DMS53 (cell line): ENCODE measurements at places on chromosomes 4 and X.

DNA sequence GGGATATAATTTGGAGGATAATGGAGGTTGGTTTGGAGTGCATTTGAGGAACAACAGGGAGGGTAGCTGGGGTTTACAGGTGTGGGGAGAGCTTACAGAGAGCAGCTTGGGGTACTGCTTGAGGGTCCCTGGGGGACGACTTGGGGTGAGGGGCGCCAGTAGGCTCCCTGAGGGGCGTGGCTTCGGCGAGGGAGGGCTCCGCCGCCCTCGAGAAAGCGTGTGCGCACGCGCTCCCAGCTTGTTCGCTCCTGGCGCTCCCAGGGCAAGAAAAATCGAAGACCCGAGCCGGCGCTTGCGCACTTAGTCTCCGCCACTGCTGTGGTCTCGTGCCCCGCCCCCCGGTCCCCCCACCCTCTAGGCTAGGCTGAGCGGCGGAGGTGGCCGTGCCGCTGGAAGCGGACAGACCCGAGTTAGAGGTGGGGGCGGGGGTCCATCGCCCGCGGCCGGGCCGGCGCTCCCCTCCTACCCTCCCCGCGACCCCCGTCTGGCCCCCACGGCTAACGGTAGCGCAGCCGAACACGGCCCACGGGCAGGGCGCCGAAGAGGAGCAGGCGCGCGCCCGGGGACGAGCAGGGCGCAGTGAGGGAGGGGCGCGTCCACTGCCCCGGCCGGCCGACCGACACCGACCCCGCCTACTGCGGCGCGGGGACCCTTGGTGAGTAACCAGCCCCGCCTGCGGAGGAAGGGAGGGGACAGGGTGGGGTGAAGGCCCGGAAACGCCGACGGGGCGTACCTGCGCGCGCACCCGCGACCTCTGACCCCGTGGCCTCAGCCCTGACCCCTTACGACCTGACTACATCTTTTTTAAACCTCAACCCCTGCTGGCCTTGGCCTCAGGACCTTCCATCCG is 5.4 kb upstream of the CCDC120 start:
- peak; percentile 79 for DNase-seq

DNA sequence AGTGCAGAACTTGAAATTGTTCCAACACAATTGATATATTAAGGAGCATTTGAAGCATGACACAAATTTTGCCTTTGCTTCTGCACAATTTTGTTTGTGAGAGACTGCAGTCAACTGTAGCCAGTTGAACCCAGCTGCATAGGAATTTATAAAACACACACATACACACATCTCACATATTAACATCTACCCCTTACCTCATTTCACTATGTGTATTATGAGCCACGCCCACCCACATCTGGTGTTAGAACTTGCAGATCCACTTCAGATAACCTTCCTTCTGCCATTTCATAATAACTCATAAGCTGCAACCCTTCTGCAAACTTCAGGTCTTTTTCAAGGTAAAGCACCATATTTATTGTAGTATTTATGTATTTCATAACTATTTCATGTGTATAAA is 188.1 kb upstream of the WDFY3 start:
- peak; percentile 8 for DNase-seq

DNA sequence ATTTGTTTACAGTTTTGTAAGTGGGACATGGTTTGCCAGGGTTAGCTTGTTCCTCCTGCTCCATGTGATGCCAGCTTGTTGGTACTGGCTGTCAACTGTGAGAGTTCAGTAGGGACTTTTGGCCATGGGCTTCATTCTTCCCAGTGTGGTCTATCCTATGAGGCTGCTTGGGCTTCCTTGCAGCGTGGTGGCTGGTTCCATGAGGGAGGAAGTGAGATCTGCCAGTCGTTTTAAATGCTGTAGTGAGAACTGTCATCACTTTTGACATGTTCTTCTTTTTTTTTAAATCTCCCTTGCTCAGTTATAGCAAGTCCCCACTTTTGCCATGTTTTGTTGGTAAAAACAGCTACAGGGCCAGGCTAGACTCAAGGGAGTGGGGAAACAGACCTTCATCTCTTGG is 15.9 kb downstream of the NSD2 start:
- DNase-seq = no peak

GRCh38 chr4:187780070-187780469 is 215.5 kb upstream of the ZFP42 start:
- no peak for DNase-seq

DNA sequence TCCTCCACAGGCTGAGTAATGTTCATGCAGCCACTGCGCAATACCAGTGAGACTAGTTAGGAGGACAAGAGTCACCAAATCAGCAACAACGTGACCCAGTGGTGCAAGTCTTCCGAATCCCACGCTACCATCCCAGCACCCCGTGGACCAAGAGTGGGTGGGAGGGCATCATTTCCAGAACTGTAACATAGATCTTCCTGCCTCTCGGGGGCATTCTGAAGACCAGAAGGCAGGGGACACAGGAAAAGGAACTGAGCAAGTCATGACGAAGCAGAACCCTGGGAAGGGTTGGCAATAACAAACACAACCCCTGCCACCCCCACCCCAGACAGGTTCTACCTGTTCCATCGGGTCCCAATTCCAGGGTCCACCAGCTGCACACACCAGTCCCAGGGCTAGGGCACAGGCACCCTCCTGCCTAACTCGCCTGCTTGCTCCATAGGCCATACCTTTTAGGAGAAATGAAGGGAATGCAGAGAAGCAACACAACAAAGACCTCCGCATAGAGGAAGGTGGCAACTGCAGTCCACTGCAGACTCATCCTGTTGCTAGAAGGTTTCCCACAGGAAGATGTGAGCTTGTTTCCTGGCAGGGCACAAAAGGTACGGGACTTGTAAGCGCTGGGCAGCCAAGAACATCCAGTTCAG is 1.4 kb downstream of the BCAP31 start:
- peak; percentile 52 for DNase-seq

GRCh38 chr4:77152421-77152820 is 4.6 kb upstream of the CCNG2 start:
- peak; percentile 31 for DNase-seq

DNA sequence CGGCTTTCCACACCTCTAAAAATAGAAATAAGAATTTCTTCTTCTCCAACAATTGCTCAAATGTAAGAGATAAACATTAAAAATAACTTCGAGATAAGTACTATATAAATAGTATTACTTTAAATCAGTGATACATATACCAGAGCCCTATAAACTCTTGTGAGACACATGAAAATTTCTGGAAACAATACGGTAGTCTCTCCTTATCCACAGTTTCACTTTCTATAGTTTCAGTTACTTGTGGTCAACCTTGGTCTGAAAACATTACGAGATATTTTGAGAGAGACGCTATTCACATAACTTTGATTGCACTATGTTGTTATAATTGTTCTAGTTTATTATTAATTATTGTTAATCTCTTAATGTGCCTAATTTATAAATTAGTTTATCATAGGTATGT is 101.5 kb upstream of the CXXC4 start:
- no peak for DNase-seq

DNA sequence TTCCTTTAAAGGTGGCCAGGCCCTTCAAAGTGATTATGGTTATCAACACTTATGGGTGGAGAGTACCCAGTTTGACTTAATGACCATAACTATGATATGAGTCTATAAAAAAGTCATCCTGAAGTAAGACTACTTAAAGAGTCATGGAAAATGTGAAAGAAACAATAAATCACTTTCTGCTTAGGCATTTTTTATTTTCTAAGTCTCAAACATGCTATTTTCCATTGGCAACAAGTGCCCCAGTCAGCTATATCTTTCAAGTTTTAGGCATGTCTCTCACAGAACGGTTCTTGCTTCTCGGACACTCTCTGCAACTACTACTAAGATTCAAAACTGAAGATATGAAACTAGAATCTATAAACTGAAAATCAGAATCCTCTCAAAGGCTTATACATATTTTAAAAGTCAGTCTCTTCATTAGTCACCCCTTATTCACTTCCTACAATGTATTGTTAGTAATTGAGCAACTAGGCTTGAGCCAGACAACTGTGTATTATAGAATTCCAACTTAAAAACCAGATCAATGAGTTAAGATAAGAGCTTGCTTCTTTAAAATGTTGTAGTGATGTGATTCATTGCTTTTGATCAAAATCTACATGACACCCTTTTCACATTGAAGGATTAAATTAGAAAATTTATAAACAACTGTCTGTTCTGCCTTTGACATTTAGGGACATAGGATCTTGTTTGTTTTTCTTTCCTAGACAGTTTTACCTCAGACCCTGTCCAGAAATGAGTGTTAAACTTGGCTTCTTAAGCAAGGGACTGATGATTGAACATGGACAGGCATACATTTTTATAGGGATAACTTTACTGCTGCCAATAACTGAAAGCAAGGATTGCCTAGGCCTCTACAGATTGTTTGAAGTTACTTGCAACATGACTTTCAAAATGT is 2.9 kb downstream of the ANTXR2 start:
- DNase-seq = no peak

GRCh38 chr4:4461850-4462249 is 74.9 kb downstream of the NSG1 start:
- DNase-seq = peak; percentile 48

GRCh38 chrX:140477987-140478386 is 26.9 kb downstream of the SOX3 start:
- DNase-seq = no peak

GRCh38 chrX:77223046-77223445 is 224.1 kb upstream of the FGF16 start:
- DNase-seq = no peak

DNA sequence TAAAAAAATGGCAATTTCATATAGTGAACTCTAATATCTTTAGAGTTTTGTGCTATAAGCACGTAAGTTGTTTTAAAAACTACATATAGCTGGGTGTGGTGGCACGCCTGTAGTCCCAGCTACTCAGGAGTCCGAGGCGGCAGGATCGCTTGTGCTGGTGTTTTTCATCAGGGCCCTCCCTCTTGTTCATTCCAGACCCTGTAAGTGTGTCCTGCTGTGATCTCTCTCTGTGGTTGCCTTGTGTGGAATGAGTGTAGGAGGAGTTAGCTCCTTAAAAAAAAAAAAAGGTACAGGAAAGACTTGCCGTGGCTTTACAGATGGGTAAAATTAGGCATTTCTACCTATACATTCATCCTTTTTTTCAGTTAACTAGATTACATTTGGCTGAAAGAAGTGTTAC is 35.4 kb downstream of the RBBP7 start:
- no peak for DNase-seq

DNA sequence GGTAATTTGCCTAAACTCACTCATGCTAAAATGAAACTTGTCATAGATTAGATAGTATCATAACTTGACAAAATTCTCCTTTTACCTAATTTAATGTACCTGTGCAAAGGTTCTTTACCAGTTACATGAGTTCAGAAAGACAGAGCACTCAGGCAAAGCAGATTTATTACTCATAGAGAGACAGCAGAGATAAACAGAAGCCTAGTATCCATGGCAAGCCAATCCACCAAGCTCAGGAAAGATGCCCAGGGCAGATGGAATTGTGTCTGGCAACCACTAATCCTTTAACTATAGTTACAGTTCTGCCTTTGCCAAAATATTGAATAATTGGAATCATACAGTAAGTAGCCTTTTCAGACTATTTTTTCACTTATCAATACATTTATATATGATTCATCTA is 826.2 kb downstream of the TECRL start:
- no peak for DNase-seq

DNA sequence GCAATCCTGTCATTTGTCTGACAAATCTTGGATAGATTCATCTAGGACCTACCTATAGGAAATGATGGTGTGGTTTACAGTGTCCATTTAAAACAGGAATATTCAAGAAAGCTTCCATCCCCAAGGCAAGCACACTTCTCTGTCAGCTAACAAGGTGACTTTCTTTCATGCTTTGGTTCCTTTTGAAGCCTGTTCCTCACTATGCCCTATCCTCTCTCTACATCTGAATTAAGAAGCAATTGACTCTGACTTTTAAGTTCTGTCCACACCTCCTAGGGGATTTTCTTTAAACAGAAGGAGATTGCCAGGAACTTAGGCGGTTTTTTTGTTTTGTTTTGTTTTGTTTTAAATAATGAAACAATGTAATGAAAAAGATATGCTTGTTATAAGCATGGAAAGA is 1181.4 kb upstream of the TENM3 start:
- no peak for DNase-seq

DNA sequence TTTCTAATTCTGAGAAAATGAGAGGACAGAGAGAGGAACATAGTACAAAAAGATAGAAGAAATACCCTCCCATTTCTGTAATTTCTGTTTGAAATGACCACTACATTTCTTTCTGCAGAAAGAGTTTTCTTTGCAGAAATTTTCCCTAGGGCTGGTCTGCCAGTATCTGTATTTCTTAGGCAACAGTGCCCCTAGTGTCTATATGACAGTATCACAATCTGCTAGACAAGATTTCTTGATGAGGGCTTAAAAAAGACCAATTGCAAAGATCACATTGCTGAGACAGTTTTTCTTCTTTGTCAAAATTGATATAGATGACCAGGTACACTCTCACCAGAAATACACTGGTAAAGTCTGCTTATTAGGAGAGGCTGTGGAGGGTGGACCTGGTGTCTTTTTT is 81.0 kb upstream of the ZDHHC15 start:
- DNase-seq = peak; percentile 53

DNA sequence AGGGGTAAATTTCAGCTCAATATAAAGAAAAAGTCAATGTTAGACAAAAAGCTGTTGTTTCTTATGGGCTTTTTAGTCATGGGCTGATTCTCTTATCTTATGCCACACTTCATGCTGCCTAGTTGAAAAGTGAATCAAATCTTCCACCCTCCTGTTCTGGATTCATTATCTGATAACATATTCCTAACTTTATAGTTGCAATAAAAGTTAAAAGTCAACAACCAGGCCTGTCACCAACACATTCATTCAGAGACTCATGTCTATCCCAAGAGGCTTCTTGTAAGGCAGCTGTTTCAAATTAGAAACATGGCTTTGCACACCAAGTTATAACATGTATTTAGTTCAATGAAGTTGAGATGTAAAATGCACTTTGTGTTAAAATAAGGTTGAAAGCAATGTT is 243.8 kb downstream of the ADAMTS3 start:
- no peak for DNase-seq

DNA sequence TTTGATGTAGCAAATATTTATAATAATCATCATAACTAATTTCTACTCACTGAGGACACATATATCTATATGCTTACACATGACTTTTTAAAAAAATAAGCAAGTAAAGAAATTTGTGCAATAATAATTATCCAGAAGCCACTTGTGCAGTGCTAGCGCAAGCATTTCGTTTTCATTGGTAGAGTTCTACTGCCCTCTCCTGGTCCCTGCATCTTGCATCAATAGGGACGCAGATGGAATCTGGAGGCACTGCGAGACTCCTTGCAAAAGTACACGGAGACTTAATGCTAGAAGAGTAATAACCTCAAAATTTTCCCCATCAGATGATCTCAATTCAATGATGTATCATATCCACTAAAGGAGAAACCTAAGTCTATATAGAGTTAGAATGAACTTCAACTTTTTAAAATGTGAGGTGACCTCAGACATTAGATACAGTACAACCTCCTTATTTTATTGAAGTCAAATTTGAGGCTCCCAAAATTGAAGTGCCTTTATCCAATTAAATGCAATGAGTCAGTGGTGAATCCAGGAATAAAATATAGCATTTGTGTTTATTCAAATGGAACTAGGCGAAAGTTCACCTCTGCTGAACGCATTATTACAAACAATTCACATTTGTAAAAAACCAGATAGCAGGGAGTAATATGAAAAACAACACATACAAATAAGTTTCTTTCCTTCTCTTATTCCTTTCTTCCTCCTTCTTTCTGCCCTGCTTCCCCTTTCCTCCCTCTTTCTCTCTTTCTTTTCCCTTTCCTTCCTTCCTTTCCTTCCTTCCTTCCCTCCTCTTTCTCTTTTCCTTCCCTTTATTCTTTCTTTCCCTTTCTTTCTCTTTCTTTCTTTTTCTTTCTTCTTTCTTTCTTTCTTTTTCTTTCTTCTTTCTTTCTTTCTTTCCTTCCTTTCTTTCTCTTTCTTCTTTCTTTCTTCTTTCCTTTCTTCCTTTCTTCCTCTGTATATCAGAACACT is 450.0 kb downstream of the ANKRD50 start:
- peak; percentile 82 for DNase-seq
